ENCODE measurements at places on chromosomes 6 and 20.

DNA sequence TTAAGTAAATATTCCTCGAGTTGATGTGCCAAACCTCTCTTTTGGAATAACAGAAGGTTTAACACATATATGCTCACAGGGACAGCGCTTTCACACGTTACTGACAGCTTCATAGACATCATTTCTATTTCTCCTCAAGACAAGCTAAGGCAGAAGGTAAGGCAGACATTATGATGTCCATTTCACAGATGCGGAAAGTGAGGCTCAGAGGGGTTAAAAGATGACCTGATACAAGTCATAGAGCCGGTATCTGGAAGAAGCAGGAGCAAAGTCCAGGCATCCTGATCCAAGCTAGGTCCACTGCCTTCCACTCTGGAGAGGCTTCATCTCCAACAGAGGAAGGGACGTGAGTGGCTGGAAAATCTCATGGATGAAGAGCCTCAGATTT lies 86.7 kb downstream of the FOXC1 start:
- no peak for DNase-seq

DNA sequence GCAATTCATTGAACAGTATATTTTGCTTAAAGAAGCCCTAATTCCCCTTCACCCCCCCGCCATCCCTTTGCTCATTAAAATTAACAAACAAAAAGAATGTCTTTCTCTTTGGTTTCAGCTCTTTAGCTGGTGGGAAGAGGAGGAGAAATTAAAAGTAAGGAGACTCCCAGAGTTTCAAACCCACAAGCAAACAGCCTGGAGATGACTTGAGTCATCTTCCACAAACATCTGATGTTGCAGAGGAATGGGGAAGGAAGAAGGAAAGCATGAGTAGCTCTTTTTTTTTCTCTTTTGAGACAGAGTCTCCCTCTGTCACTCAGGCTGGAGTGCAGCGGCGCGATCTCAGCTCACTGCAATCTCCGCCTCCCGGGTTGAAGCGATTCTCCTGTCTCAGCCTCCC lies 189.6 kb downstream of the ADAT2 start:
- peak; percentile 27 for DNase-seq

GRCh38 chr6:30981942-30982772 lies 1.4 kb upstream of the MUC21 start:
- peak; percentile 82 for DNase-seq

DNA sequence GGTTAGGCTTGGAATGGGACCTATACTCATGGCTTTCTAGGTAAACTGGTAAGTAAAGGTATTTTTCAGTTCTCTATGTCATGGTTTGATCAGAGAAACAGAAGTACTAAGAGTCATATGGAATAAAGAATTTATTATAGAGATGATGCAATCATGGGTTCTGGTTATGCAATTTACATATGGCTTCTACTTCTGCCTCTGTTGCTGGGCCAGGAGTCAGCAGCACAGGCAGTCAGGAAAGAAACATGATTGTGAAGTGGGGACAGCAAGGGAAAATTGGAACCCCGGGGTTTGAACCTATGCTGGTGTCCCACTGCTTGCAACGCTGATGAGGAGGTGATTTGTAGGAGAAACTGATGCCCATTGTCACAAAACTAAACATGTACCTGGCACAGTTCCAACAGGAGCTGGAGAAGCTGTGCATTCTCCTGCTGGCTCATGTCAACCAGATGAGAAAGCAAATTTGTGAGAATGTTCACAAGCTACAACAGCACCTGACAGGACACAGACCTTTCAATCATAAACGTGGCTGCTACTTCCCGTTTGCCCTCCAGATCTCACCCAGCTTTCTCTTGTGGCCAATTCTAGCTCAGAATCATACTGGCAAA lies 887.1 kb downstream of the TFAP2A start:
- DNase-seq, result peak; percentile 44

- peak; percentile 84 for DNase-seq
Observed at GRCh38 chr6:154962753-154963152, 32.4 kb upstream of the TIAM2 start.

- DNase-seq, result no peak
Observed at GRCh38 chr6:51743999-51744398, 343.4 kb downstream of the PKHD1 start.

DNA sequence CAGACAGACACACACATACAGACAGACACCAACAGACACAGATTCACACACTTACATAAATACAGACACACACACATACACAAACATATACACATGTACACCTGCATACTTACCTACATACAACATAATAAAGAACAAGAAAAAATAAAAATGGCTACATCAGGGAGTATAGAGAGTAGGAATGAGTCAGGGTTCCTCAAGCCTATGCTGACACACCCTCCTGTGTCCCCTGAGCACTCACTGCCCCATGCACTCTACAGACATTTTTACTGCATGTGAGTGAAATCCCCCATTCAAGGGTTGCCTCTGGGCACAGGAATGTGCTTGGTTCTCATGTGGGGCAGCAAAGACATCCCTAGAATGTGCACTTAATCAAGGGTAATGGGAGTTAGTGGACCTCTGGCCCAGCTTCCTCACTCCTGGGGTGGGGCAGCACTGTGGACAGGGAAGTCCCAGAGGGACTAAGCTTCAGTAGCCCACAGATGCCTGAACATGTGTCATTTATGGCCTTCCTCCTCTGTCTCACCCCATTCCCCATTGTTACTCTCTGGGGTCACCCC lies 185.9 kb upstream of the FOXA2 start:
- DNase-seq, result no peak

- DNase-seq, result no peak
Observed at GRCh38 chr6:125120054-125120590, 33.5 kb upstream of the TPD52L1 start.

DNA sequence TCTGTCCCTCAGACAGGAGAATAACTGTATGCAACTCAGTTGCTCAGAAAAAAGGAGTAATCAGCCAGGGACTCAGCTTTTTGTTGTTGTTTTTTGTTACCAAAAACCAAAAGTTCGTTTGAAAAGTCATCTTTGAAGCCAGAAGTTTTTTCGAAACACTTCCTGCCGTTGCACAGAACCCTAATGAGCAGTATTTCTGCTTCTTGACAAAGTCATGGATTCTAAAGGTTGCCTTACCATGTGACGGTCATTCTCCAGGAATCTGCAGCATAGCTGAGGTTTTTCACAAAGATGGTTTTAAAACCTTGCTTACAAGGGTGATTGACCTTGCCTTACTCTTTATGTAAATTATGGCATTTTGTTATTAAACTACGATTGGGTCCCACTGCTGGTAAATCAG lies 1.9 kb downstream of the RAB32 start:
- peak; percentile 77 for DNase-seq

DNA sequence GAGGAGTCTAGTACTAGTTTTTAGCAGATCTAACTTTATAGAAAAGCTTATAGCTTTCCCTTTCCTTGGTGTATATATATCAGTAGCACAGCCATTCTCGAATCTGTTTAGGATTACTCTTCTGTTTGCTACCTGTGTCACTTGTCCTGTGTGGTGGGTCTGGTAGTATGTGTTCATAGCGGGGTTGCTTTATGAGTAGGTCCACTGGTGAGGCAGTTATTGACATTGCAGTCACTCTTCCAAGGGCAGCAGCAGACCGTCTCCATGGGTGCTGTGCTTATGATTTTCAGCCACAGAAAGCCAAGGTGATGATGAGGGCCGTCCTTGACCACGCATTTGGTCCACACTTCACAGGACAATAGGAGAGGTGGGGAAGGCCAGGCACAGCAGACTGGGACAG lies 171.5 kb downstream of the CDKAL1 start:
- no peak for DNase-seq

DNA sequence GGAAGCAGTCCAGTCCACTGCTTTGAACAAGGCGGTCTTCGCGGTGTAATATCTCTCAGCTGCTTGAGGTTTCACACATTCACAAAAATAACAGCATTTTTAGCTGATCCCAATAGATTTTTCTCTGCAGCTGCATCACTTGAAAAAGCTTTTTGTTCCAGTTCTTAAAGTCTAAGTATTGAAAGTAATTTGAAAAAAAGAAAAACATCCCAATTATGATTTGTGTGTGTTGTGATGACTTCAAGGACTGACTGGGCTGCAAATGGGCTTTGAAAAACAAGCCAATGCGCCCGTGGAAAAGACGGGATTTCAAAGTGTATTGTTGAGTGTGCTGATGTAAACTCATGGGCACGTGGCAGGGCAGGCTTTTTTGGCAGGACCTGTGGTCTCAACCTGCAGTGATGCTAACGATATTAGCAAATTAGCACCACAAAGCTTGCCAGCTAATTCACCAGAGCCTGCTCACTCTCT lies 151.1 kb downstream of the TMEM242 start:
- no peak for DNase-seq

GRCh38 chr20:15060265-15061060 lies 723.1 kb upstream of the FLRT3 start:
- no peak for DNase-seq

DNA sequence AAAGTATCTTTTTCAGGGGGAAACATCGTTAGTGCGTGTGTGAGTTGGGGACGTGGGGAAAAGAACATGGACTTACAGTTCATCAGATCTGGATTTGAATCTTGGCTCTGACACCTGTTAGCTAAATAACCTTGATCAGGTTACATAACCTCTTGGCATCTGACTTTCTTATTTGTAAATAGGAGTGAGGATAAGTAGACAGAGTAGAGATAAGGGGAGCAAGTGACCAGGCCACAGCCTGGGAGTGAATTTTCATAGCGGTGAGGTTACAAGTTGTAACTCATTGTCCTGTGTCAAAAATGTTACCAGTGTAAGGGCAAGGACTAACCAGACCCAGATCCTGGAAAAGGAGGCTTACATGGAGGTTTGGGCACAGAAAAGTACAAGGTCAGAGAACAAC lies 733.5 kb upstream of the MMS22L start:
- no peak for DNase-seq

DNA sequence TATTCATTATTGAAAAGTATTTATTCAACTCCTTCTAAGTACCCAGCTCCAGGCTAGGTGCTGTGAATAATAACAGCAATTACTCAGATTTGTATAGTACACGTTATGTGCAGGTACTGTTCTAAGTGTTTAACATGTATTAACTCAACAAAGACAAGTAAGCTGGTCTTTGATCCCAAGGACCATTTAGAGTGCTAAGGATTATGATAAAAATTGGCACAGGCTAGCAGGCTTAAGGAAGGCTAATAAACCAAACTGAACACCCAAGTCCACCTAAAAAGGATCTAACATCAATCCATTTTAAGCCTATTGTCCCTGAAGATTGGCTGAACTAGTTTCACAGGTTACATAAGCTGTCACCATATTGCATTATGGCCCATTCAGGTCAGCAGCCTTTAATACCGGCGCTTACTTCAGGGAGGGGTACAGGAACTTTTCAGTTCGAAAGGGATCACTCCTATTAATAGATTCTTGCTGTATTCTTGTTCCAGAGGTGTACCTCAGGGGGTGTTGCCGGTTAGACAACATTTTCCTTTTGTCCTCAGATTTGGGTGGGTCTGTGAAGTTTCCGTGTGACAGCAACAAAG lies 99.0 kb upstream of the GMDS start:
- no peak for DNase-seq

DNA sequence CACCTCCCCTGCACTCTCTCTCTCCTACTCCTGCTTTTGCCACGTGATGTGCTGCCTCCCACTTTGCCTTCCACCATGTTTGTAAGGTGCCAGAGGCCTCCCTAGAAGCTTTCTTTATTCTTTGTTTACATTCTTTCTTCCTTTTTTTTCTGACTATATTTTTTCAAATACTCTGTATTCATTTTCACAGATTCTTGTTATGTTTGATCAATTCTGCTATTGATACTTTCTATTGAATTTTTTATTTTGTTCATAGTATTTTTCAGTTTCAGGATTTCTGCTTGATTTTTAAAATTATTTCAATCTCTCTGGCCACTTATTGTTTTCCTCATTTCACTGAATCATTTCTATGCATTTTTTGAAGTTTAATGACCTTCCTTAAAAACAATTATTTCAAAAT lies 801.8 kb downstream of the GRIK2 start:
- no peak for DNase-seq

DNA sequence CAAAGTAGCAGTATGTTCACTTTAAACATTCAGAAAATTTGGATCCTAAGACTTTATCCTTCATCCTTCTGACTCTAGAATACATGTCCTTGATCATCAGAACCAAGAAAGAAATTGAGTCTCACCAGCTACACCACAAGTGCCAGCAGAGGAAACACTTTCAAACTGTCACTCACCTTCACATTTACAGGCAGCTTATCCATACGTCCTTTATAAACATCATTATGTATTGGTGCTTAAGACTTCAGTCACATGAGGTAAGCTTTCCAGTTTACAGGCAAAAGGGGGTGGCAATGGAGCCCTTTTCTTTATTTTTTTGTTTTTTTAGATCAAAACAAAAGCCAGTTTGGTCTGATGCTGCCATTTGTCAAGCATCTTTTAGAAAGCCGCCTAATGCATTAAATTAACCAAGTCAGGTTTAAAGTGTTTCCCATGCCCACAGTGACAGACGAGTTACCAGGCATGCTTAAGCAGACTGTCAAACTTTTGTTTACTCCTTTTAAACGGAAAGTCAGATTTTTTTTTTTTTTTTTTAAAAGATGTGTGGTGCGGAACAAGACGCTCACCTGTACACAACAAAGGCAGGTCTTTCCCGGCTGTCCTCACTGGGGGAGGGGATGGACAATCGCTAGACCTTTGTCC lies 952 bp upstream of the BRPF3 start:
- peak; percentile 3 for DNase-seq

DNA sequence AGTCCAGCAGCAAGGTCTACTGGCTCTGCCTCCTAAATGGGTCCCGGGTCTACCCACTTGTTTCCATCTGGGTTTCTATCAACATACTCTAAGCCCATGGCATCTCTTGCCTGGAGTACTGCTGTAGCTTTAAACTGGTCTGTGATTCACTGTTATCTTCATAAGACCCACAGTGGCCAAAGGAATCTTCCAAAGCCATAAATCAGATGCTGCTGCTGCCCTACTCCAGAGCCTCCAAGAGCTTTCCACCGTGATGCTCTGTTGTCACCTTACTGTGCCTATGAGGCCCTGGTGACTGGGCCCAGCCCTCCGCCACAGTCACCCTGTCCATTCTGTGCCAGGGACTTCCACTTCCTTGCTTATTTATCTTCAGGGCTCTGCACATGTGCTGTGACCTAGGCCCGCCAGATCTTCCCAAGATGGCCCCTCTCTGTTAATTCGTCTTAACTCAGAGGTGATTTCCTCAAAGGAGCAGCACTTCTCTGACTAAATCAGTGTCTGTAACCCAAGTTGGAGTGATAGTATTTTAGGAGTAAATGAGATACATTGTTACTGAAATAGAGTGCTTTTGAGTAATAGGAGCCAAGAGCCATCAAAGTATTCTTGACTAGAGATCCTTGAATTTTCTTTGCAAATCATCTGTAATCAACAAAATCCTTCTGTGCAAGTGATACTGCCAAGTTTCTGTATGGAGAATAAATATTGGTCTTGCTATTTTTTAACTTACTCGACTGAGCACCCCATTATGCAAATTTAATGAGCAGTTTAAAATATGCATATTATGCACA lies 102.5 kb downstream of the PPP1R14C start:
- peak; percentile 27 for DNase-seq

DNA sequence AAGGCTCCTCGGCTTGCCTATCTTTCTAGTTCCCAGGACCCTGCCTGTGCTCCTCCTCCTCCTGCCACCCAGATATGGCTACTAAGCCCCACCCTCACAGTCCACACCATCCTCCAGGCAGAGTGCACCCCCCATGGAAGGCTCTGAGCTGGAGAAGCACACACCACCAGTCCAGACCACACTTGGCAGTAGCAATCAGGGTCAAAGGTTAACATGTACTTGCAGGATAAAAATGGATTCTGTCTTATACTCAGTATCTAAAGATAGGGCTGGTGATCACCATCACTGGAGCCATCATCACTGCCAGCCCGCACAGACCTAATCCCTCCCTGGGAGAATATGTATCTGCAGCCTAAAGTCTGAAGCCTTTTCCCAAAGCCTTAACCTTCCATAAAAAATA lies 83.4 kb downstream of the PRKN start:
- no peak for DNase-seq

Measured in amniotic epithelial cell (primary cell).